ENCODE measurements at places on chromosomes 11 and 22.

GRCh38 chr11:9808943-9809342 lies 145.1 kb downstream of the SWAP70 start:
- peak; percentile 54 for DNase-seq

DNA sequence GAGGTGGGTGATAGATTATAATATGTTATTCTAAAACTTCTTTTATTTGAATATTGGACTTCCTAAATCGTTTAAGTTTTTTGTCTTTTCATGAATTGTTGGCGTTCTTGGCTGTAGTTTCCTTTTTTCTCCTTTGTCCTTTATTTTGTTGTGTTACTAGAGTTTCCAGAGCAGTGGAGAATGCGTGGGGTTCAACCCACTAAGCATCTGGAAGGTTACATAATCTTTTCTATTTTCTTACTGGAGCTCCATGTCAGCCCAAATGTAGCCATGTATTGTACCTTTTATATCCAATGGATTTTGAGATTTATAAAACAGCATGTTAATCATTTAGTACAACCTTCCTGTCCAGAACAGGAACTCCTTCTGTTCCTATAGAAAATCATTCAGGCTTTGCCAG lies 63.2 kb downstream of the PPP6R3 start:
- no peak for DNase-seq

DNA sequence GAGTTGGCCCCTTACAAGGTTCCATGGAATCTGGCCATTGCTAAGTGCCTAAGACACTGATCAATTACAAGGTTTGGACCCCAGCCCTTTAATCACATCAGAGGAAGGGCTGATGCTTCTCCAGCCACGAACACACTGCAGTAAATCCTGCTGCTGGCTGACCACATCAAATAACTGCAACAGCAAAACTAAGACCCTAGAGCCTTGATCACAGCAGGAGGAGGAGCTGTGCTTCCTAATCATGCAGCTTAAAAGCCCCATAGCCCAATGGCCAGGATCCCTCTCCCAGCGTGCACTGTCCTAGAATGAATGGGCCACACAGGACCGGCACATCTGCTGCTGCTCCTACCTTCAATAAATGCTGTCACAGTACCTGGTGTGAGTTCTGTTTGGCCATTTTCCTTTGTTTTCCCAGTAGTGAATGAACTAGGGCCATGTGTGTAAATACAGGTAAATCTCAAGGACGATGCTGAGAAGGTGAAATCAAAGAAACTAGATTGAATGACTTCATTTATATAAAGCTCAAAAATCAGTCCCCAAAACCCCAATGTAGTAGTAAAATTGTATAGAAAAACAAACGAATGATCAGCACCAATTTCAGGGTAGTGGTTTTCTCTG lies 12.7 kb downstream of the ZP1 start:
- no peak for DNase-seq

- peak; percentile 99 for DNase-seq
Measured at GRCh38 chr11:117281159-117281558, 10.0 kb upstream of the BACE1-AS start.

DNA sequence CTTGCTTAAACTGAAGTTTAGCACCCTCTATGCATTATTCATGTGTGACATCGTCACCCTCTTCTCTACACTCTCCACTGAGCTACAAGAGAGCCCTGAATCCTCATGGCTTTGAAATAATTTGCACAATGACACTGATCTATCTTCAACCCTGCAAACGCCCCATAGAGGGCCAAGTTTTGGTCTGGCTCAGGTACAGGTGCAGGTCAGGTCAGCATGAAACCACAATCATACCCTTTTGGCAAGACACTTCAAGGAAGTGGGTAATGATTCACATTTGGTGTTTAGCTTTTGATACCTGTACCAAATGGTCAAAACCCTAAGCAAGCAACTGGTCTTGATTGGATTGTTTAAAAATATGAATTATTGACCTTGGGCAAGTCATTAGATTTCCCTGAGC lies 122.2 kb upstream of the CADM1 start:
- no peak for DNase-seq

DNA sequence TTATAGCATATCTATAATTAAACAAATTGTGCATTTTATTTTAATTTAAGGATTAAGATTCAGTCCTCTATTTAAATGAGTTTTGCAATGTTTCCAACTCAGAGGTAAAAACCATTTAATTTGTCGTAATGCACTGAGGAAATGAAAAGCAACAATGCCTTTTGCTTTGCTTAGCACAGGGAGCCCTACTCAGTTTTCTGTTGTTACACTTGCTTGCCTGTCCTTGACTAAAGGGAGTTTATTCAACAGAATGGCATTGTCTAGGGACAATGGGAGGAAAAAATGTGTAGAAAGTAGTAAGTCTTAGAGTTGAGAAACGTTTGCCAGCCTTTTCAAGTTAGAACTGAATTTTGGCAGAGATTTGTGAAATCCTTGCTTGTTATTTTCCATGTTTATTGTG lies 734.2 kb upstream of the ANO3 start:
- DNase-seq: no peak

DNA sequence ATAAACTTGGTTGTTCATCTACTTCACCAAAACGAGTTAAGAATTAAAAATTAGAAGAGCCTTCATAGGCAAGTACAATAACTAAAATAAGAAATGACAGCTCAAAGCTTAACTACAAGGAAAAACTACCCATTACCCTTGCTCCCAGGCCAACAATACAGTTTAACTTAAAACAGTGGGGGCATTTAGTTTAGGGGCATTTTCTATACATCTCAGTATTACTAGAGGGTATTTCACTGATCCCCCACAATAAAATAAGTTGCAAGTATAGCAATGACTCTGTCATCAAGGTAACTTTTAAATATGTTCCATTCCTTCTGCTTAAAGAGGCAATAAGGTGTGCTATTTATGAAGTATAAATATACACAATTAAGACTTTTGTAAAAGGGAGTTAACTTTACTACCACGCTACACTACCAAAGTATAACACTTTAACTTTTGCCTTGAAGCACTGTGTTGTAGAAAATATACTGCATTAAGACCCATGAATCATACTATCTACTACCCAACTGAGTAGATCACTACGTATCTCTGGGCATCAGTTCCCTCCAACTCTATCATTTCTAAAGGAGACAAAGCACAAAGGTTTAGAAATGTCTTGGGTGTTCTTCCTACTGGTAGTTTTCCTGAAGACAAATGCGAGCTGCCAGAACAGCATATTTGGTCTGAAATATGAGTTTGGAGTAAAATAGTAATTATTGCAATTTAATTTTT lies 29.8 kb downstream of the CHORDC1 start:
- no peak for DNase-seq

DNA sequence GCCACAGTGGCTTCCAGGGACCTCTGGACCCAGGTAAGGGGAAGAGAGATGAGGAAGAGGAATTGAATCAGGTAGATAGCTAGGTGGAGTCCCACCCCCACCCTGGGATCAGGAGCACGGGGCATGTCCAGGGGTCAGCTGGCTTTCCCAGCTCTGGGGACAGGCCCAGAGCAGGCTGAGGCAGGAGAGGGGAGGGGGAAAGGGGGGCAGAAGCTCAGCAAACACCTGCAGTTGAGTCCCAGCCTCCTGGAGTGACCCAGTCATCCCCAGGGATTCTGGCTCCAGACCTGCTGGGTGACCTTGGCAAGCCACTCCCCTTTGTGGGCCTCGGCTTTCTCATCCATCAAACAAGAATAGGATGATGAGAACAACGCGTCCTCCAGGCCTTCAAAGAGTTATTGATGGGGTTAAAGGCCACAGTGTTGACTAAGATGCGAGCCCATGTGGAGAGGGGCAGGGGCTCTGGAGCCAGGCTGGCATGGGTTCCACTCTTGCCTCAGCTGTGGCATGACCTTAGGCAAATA lies 16.0 kb downstream of the STARD10 start:
- no peak for DNase-seq

DNA sequence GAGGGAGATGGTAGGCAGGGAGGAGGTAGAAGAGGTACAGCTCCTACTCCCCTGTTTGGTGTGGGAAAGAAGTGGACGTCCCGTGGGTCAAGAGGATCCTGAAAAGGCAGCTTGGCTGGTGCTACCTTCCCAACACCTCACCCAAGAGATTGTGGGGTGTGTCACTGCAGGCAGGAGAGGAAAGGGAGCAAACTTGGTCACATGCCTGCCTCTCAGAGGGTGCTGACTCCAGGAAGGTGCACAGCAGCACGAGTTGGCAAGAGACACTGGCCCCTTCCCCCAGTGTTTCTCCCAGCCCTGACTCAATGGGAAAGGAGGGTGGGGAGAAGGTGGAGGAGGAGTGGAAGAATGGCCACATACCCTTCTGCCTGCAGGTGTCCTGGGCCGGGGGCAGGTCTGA lies 99.6 kb downstream of the CSNK2A3 start:
- no peak for DNase-seq

- DNase-seq: no peak
Measured at GRCh38 chr22:19012308-19012986, 76.4 kb upstream of the PRODH start.

GRCh38 chr22:41713004-41713403 lies 13.7 kb downstream of the MEI1 start:
- no peak for DNase-seq

DNA sequence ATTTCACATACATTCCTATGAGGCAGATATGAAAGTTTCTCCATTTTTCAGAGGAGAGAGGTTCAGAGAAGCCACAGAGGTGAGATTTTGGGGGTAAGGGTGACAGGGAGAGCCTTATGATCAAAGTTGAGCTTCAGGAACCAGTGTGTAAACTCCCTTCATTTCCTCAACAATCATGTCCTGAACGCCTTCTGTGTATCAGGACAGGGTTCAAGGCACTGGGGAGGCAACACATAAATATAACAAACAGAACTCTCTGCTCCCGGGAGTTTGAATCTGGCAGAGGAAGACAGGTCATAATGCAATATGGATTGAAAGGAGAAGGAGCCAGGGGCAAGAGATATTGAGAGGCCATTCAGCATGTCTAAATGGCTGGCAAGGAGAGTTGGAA lies 28.0 kb downstream of the AMOTL1 start:
- DNase-seq: no peak

DNA sequence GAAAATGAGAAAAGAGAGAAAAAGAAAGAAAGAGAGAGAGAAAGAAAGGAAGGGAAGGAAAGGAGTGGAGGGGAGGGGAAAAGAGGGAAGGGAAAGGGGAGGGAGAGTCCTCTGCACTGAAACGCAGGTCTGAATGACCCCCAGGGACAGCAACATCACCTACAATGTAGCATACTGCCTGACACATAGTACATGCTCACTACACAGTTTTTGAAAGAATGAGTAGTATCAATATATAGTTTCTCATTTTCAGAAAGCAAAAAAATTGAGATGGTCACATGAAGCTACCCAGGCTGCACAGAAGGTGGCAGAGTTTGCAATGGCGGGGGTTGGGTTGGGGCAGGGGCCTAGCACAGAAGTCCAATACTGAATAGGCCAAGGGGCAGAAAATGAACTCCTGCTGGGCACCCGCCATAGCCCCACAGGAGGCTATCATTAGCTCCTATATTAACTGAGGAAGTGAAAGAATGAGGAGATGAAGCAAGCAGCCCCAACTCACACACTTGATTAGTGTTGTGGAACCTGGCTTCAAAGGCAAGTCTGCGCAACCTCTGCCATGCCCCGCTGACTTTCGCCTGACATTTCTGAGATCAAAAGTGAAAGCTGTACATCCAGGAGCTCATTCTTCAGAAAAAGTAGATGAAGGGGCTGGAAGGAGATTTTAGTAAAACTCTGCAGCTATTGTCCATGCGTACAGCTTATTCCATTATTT lies 241.2 kb upstream of the SYN3 start:
- DNase-seq: no peak

- DNase-seq: peak; percentile 21
Measured at GRCh38 chr22:38069372-38070249, 12.4 kb downstream of the PICK1 start.
